ENCODE measurements at places on chromosomes 2 and 18.

GRCh38 chr2:168853471-168853870, 36.8 kb downstream of the SPC25 start:
- H3K4me3 ChIP-seq, result no peak overlapping the region
- no peak overlapping the region for H3K27ac ChIP-seq
- no peaks in the 10 kb centered on the region for H3K27me3 ChIP-seq

GRCh38 chr2:168189835-168190569, 57.4 kb downstream of the STK39 start:
- no peak for DNase-seq
- H3K4me3 ChIP-seq, result no peak overlapping the region
- no peak overlapping the region for H3K27ac ChIP-seq
- no peaks in the 10 kb centered on the region for H3K27me3 ChIP-seq
- peaks cover 72% of the 10 kb centered on the region for H3K4me1 ChIP-seq

GRCh38 chr18:78548261-78549058, 431.2 kb upstream of the SALL3 start:
- H3K27ac ChIP-seq, result no peak overlapping the region
- peaks cover 3% of the 10 kb centered on the region for H3K27me3 ChIP-seq
- no peaks in the 10 kb centered on the region for H3K4me1 ChIP-seq
- no peak overlapping the region for H3K4me3 ChIP-seq
- no peak for DNase-seq

DNA sequence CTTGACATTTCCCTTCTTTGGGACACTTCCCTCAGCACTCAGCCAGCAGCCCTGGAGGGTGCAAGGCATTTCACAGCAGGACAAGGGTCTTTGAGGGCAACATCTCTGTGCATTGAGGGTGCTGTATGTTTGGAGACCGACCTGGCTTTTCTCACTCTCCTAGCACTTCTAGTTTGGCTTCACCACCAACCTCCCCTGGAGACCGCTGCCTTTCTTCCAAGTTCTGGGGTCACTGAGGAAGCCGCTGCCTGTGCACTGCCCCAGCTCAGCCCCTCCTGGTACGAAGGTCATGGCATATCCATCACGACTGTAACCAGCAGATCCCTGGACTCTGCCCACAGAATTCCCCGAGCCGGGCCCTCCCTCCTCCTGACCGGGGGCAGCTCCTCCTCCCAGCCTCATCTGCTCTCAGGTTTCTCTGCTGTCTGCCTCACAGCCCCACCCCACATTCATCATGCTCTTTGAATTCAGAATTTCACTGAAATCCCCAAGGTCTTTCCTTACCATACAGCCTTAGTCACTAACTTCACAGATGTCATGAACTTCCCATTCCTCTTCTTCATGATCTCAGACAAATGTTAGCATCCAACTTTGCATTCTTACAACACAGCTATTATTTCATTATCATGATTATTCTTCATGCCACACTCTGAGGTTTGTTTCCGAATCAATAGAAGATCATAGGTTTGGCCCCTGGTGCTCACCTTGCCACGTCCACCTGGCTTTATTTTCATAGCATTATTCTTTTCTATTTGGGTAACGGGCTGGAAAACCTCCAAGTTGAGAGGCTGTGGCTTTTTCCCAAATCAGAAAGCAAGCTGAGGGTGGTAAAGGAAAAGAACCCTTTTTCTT, 113.0 kb upstream of the COPS8 start:
- H3K36me3 ChIP-seq, result no peaks in the 10 kb centered on the region
- no peak overlapping the region for H3K27ac ChIP-seq
- H3K4me3 ChIP-seq, result no peak overlapping the region
- peaks cover 26% of the 10 kb centered on the region for H3K4me1 ChIP-seq
- H3K27me3 ChIP-seq, result no peaks in the 10 kb centered on the region

GRCh38 chr2:106095478-106096298, 98.4 kb downstream of the UXS1 start:
- peaks cover 81% of the 10 kb centered on the region for H3K36me3 ChIP-seq
- H3K4me1 ChIP-seq, result peaks cover 63% of the 10 kb centered on the region
- no peaks in the 10 kb centered on the region for H3K27me3 ChIP-seq
- DNase-seq, result peak; percentile 76
- peak overlapping the region; percentile 15 for H3K4me3 ChIP-seq

Data from activated T-cell treated with anti-CD3 and anti-CD28 coated beads, Interleukin-2, amount 50 U/mL, for 24 hours (primary cell).